ENCODE measurements at places on chromosomes 12 and 14.

DNA sequence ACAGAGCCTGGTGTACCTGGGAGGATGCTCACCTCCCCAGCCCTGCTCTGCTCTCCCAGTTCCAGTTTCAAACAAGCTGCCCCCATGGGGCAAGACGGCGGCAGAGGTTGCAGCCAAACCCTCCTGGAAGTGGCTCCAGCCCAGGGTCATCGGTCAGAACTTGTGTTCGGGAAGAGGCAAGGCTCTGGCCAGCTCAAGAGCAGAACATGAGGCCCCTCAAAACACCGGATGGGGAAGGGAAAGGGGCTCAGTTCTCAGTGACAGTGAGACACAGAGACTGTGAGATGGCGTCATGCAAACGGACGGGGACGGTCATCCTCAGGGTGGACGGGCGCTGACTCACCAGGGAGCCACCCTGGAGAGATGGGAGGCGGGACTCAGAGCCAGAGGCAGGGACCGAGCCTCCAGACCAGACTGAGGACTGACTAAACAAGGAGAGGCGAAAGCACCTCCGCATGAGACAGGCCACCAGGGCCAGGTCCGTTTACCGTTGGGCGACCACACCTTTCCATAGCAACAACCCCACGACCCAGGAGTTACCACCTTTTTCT is 63.9 kb upstream of the GALNT9 start:
- no peak for DNase-seq

- DNase-seq = no peak
Measured at GRCh38 chr14:50739186-50739585, 71.1 kb upstream of the SAV1 start.

DNA sequence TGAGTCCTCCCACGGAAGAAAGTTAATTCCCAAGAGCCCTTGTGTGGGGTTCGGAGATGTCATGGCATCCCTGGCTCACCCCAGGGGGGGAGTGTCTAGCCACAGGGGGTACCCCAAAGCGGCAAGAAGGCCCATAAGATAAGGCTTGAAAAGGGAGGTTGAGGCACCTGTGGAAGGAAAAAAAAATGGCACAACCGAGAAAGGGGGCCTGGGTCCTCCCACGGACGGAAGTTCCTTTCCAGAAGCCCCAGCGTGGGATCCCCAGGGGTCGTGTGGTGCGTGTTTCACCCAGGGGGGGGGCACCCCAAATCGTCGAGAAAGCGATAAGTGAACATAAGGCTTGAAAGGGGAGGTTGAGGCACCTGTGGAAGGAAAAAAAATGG is 266.7 kb downstream of the ALG10 start:
- DNase-seq = no peak

- DNase-seq = no peak
Measured at GRCh38 chr12:39144613-39145061, 239.2 kb upstream of the CPNE8 start.

- no peak for DNase-seq
Measured at GRCh38 chr14:101480747-101481530, 80.4 kb upstream of the DIO3 start.

DNA sequence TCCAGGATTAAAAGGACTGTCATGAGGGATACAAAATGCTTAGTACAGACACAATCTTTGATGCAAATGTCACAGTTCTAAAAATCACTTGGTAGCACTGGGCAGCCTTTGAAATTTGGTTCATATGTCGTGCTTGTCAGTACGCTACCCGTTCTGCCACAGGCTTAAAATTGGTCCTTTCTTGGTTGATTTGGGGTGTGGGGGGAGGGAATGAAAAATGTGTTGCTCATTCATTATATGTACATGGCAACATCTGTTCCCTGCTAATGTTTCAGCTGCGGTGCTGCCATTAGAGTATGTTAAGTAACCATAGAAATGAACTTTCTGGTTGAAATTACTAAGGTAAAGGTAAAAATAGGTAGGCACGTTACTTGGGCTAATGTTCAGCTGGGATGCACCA is 155.4 kb upstream of the ARHGAP5 start:
- DNase-seq = no peak

DNA sequence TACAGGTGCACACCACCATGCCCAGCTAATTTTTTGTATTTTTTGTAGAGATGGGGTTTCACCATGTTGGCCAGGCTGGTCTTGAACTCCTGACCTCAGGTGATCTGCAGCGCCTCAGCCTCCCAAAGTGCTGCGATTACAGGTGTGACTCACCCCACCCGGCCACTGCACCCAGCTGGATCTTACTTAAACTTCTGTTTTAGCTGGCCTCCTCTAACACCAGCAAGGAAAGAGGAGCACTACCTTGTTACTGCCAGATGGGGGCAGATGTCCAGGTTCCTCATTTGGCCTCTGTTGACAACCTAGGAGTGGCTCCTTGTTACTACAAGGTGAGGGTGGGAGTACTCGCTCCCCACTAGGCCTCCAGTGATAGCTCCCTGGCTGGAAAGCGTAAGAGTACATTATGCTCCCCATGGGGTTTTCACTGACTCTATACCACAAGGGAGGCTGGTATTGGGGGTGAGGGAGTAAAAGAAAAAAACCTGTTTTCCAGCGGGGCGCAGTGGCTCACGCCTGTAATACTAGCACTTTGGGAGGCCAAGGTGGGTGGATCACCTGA is 13.2 kb upstream of the ARF6 start:
- no peak for DNase-seq

GRCh38 chr12:12278899-12279298 is 12.1 kb upstream of the LRP6 start:
- no peak for DNase-seq

DNA sequence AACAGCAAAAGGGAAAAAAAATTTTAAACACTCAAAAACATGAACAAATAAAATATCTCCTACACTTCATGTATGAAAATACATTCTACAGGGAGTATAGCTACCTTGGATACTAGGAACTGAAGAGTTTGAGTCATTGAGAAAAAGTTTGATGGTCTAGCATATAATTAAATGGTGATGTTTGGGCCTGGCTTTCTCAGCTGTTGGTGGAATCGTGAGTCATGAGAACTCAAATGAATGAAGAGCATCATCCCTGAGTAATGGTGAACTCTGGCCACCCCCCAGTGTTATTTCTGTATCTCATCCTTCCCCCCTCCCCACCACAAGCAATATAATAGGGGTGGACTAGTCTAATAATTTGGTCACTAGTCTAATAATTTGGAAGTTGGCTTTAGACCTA is 6.7 kb upstream of the SLC6A15 start:
- no peak for DNase-seq

- no peak for DNase-seq
Measured at GRCh38 chr12:94671917-94672316, 21.6 kb upstream of the TMCC3 start.

GRCh38 chr14:77730976-77731497 is 23.1 kb downstream of the SLIRP start:
- DNase-seq = no peak

DNA sequence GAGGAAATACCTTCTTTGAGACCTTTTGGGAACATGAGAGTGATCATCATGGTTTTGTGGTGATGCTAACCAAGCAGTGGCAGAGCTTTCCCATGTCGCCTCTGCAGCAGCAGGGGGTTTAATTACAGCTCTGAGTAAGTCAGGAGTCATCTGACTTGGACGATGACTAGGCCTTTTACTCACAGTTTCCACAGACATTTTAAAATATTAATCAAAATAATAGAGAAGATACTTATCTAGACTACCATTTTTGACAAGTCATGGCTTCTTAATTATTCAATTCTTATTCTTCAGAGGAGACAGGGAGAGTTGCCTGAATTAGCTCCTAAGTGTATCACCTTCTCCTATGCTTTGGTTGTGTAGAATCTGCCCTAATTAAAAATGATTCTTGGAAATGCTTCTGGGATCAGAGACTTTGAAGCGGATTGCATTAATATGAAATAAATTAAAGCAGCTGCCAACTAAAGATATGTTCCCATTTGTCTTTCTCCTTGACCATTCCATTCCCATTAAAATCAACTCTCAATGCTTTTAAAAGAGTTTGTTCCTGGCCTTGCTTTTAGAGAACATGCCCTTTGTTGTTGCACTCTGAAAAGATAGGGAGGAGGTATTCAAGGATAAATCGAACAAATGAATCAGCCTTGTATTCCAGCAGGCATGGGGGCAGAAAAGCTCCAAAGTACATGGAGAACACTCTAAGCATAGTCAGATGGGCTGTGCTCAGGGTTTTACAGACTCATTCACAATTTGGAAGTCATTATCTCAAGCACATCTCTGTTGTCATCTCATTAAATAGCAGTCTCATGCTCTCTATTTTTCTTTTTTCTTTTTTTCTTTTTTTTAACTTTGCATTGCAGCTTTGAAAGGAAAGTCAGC is 7.7 kb upstream of the IFNG-AS1 start:
- no peak for DNase-seq

- DNase-seq = no peak
Measured at GRCh38 chr14:102903889-102904512, 18.5 kb upstream of the AMN start.

Measured in stimulated activated CD8-positive, alpha-beta memory T cell treated with anti-CD3 and anti-CD28 coated beads, Interleukin-2, amount 100 ng/mL, for 1 hour (primary cell).